ENCODE measurements at places on chromosomes 16 and 17.

GRCh38 chr17:66493283-66494019 is 191.0 kb downstream of the PRKCA start:
- no peak for DNase-seq

- DNase-seq: no peak
These were observed 36.4 kb upstream of the CORO6 start for GRCh38 chr17:29659155-29659554.

DNA sequence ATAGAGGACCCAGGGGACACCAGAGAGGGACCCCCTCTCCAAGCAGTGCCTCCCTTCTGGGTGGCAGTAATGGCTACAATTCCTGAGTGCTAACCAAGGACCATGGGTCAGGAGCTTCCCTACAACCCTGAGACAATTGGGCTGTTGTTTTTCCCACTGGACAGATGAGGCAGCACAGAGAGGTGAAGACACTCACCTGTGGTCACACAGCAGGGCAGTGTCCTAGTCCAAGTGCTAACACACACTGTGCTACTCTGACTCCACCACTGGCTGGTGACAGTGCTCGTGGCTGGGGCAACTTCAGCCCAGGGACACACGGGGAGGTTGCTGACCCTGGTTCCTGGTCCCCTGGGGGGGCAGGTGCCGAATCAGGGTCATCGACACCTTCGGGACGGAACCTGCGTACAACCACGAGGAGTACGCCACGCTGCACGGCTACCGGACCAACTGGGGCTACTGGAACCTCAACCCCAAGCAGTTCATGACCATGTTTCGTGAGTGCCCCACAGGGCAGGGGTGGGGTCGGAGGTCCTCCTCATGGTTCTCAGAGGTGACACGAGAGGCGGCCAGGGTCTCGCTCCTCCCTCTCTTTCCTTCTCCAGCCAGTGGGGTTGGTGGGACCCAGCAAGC is 58.1 kb downstream of the MGAT5B start:
- DNase-seq: no peak

- no peak for DNase-seq
These were observed 6.2 kb downstream of the PHF12 start for GRCh38 chr17:28944862-28945741.

- no peak for DNase-seq
These were observed 38.6 kb downstream of the RNF112 start for GRCh38 chr17:19449656-19450055.

GRCh38 chr17:7313088-7313889 is 1.9 kb downstream of the GPS2 start:
- DNase-seq: no peak

GRCh38 chr16:1082266-1082951 is 9.9 kb downstream of the SSTR5 start:
- DNase-seq: no peak

- DNase-seq: no peak
These were observed 63.4 kb downstream of the BRIP1 start for GRCh38 chr17:61799812-61800484.

DNA sequence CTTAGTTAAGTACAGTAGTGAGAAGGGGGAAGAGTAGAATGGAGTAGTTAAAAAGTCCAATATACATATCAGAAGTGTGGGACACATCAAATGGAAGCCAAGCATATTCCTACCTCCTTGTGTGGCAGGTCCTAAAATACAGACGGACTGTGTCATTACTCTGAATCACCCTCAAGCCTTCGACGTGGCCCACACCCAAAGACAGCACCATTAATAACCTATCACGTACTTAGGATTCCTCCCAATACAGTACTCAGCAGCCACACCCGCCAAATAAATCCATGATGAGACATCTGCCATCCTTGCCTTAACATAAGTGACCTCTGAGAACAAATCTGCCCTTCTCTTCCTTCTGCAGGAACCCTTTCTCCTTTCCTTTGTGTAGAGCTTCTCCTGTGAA is 38.9 kb downstream of the UBE2G1 start:
- no peak for DNase-seq

DNA sequence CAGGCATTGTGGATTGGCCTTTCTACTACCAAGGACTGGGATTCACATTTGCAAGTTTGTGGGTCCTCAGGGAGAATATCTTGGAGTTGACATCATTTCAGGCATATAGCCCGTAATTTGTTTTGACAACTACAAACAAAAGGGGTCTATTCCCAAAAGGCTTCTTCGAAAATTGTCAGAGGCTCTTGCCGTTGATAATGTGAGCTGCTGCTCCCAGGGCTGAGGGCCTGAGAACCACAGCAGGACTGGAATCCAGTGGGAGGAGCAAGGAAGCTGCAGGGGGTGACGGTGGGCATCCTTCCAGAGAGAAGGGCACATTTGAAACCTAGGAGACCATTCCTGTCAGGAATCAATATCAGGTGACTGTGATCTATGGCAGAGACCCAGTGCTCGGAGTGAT is 761.6 kb upstream of the RBFOX1 start:
- no peak for DNase-seq

GRCh38 chr16:75002474-75002873 is 3.6 kb downstream of the ZNRF1 start:
- DNase-seq: no peak

DNA sequence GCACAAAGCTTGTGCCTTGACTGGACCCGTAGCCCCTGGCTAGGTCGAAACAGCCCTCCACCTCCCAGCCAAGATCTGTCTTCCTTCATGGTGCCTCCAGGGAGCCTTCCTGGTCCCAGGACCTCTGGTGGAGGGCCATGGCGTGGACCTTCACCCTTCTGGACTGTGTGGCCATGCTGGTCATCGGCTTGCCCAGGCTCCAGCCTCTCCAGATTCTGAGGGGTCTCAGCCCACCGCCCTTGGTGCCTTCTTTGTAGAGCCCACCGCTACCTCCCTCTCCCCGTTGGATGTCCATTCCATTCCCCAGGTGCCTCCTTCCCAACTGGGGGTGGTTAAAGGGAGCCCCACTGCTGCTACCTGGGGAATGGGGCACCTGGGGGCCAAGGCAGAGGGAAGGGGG is 3.5 kb downstream of the CTRL start:
- DNase-seq: no peak

DNA sequence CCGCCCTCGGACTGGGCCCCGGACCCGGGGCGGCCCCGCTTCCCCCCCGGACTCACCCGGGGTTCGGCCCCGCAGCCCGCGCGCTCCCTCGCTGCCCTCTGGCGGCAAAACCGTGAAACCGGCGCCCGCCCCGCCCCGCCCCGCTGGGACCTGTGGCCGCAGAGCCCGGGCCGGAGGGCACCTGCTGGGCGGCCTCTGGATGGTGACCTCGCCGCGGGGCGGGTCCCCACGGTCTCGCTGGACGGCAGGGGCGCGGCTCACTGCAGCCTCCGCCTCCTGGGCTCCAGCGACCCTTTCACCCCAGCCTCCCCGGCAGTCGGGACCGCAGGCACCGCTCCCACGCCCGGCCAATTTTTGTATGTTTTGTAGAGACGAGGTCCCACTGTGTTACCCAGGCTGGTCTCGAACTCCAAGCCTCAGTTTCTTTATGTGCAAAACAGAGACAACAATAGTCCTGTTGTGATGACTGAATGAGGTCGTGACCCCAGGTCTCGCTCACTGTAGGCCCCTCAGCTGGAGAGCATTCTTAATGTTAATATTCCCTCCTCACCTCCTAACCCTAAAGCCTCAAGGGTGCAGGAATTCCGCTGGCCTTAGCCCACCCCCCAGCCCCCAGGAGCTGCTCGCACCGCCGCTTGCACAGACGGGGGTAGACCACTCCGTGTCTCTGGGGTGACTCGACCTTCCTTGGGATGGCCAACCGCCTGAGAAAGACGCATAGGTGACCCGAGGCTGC is 33.7 kb upstream of the RPH3AL start:
- no peak for DNase-seq
